ENCODE measurements at places on chromosomes 11 and 22. TPM values are rescaled to one million over a fixed set of nuclear protein-coding genes. Genes with fewer than 3 reads are reported as not detected.

MS4A7 gene
- total RNA-seq = 78.1 TPM

- no peaks in the 10 kb centered on the region for H3K36me3 ChIP-seq
- H3K27ac ChIP-seq = no peak overlapping the region
- H3K4me3 ChIP-seq = no peak overlapping the region
- peak; percentile 81 for DNase-seq
- no peaks in the 10 kb centered on the region for H3K27me3 ChIP-seq
These were observed 11.2 kb upstream of the IGLL1 start for GRCh38 chr22:23591201-23591791.

DNA sequence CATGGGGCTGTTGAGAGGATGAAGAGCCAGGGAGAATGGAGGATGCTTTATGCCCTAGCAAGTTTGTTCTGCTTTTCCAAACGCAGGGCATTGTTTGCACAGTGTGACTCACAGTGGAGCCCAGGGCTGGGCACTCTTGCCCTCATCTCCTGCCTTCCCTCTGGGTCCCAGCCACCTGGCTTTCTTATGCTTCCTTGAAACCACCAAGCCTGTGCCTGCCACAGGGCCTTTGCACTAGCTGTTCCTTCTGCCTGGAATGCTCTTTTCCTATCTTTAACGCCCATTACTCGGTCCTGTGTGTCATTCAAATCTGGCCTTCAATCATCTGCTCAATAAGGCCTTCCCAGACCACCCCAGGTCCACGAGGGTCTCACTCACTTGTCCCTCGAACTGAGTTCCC is 46.9 kb upstream of the RFPL3 start:
- DNase-seq = no peak
- no peaks in the 10 kb centered on the region for H3K27me3 ChIP-seq
- no peaks in the 10 kb centered on the region for H3K4me1 ChIP-seq
- H3K27ac ChIP-seq = no peak overlapping the region
- H3K36me3 ChIP-seq = no peaks in the 10 kb centered on the region

GRCh38 chr11:76251576-76251975 is 45.3 kb upstream of the WNT11 start:
- no peak overlapping the region for H3K27ac ChIP-seq
- H3K4me3 ChIP-seq = no peak overlapping the region
- no peaks in the 10 kb centered on the region for H3K27me3 ChIP-seq
- H3K4me1 ChIP-seq = no peaks in the 10 kb centered on the region
- DNase-seq = no peak
- no peaks in the 10 kb centered on the region for H3K36me3 ChIP-seq

- no peaks in the 10 kb centered on the region for H3K4me1 ChIP-seq
- H3K27ac ChIP-seq = no peak overlapping the region
- H3K36me3 ChIP-seq = no peaks in the 10 kb centered on the region
- H3K4me3 ChIP-seq = no peak overlapping the region
- no peak for DNase-seq
These were observed 549.4 kb upstream of the API5 start for GRCh38 chr11:42762348-42762747.
